ENCODE measurements at places on chromosomes 11 and 22.

GRCh38 chr11:9957072-9957471 lies 293.2 kb downstream of the SWAP70 start:
- no peak for DNase-seq

DNA sequence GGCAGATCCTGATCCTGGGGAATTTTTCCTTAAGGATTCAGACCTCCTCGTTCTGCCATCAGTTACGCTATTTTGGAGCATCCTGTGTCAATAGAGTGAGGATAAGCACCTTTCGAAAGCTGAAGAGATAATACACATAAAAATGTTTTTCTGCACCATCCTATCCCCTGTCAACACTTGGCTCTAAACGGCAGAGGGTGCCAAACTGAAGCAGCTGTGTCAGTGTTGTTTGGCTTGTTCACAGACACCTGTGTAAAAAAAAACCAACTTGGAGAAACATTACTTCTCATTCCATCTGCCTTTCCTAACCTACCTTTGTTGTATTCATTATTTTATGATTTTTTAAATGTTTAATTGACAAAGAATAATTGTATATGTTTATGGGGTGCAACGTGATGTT lies 417.0 kb upstream of the DDI1 start:
- DNase-seq = no peak

DNA sequence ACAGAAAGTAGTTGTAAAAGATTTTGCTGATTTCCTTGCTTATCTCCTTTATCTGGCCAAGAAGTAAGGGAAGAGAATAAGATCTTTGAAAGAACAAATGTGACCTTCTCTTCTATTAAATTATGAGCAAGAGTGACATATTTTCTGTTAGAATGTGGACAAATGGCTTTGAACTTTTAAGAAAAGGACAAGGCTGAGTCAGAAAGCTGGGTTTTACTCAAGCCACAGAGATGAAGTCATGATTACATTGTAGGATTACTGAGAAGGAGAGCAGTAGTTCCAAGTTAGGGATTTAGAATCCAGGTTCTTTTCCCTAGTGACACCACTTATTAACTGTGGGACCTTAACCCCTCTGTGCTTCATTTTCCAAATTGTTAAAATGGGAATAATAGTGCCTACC lies 13.5 kb downstream of the CCDC90B start:
- no peak for DNase-seq

DNA sequence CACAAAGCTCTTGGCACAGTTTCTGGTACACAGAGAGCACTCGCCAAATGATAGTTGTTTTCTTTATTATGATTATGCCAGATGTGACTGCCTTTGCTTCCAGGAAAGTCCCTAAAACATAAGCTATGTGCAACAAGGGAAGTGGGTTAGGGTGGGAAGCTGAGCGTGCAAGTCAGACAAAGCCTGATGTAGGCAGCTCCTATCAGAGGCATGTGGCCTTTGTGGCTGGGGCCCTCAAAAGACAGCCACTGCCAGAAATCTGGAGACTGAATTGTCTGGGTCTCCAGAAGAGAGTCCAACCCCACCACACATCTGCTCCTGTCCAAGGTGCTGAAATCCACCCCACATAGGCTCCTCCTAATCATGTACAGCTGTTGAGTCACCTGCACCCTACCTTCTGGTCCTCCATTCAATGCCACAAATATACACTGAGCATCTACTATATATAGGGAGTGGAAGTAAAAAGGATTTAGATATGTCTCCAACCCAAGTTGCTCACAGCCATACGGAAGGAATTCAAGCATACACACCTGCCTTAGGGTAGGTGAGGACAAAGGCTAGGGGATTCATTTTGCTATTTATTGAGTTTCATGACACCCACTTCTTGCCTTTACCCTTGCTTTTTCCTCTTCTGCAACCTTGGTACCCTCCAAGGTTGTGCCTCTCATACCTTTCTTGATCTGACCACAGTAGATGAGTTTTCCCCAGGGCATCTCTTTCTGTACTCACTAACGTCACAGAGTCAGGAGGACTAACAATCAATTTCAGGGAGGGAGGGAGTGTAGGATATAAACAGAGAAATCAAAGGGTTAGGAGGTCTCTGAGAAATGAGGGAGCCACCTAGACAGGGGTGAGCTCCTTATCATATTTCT lies 12.4 kb downstream of the SEC14L3 start:
- no peak for DNase-seq

DNA sequence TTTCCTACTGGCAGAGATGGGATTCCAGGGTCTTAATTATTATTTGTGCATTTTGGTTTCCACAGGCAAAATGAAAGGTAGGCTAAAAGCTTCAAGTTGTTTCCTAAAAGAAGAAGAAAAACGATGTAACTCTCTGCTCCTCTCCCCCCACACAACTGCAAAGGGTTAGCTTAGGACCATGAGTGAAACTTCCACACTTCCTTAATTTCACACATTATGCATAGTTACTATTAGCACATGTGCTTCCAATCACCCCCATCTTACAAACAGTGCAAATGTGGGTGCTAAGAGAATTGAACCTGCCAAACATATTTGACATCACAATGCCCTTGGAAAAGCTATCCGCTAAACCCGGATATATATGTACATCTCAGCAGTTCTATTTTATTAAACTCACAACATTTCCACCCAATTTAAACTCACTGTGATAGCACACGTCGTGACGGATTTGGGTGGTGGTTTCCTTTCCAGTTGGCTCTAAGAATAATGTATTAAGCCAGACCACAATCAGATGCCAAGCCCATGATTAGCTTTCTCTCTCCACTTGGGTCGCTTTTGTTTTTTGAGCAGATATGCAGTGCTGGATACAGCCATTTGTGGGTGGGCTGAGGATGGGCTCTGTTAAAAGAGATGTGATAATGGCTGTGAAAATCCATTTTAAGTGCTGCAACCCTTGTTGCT lies 245.0 kb upstream of the POU2AF2 start:
- DNase-seq = no peak

- DNase-seq = no peak
Observed at GRCh38 chr11:124946735-124947141, 7.3 kb upstream of the CCDC15 start.

DNA sequence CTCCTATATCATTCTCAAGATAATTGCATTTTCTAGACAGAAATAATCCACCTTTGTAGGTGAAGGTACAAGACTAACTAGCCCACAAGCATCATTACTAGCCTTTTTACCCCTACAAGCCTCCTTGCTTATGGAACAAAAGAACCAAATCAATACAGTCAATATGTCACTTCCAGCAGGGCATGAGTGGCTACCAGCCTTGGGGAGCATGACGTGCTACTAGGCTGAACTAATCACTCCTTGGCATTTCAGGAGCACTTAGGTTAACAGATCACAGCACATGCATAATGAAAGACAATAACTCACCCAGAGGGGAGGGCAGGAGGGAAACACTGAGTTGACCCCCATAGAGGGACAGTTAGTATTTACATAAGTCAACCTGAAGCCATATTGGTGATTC lies 2.7 kb downstream of the DRD2 start:
- no peak for DNase-seq

Data from stimulated activated CD4-positive, alpha-beta T cell treated with anti-CD3 and anti-CD28 coated beads, Interleukin-15, amount 100 ng/mL, for 24 hours (primary cell).